ENCODE measurements at places on chromosomes 4 and X. TPM values are rescaled to one million over a fixed set of nuclear protein-coding genes. Genes with fewer than 3 reads are reported as not detected.

Gene RTL3
- 0.09 TPM for total RNA-seq

Gene LGI2
- total RNA-seq, result 2.5 TPM

Gene ALAS2
- 16.9 TPM for total RNA-seq

Gene CCKAR
- total RNA-seq, result 0.09 TPM

DNA sequence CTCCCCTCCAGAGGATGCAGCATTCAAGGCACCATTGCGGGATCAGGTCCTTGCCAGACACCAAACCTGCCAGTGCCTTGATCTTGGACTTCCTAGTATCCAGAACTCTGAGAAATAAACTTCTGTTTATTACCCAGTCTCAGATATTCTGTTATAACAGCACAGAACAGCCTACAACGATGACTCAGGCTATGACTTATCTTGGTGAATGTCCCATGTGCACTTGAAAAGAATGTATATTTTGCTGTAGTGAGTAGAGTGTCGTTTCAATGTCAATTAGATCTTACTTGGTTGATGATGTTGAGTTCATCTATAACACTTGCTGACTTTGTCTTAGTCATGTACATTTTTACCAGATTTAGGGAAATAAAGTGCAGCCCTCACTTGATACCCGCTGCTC lies 34.5 kb upstream of the PGRMC1 start:
- H3K4me3 ChIP-seq, result no peak overlapping the region
- H3K27me3 ChIP-seq, result no peaks in the 10 kb centered on the region
- no peak overlapping the region for H3K27ac ChIP-seq
- no peaks in the 10 kb centered on the region for H3K4me1 ChIP-seq
- H3K36me3 ChIP-seq, result no peaks in the 10 kb centered on the region

- H3K4me1 ChIP-seq, result no peaks in the 10 kb centered on the region
- H3K4me3 ChIP-seq, result no peak overlapping the region
- DNase-seq, result no peak
These were observed 365.9 kb downstream of the INPP4B start for GRCh38 chr4:142480244-142480643.

GRCh38 chrX:68982476-68982875 lies 153.7 kb downstream of the EFNB1 start:
- H3K4me3 ChIP-seq, result no peak overlapping the region
- no peak for DNase-seq
- no peaks in the 10 kb centered on the region for H3K27me3 ChIP-seq
- no peak overlapping the region for H3K27ac ChIP-seq
- no peaks in the 10 kb centered on the region for H3K4me1 ChIP-seq

GRCh38 chr4:8181844-8182243 lies 17.2 kb upstream of the SH3TC1 start:
- H3K27me3 ChIP-seq, result no peaks in the 10 kb centered on the region
- H3K4me3 ChIP-seq, result no peak overlapping the region
- no peak for DNase-seq
- H3K4me1 ChIP-seq, result peaks cover 9% of the 10 kb centered on the region
